Stimulated activated CD8-positive, alpha-beta memory T cell treated with anti-CD3 and anti-CD28 coated beads, Interleukin-15, amount 100 ng/mL, for 48 hours (primary cell): ENCODE measurements at places on chromosomes 13 and 19.
A peak's percentile ranks its signal among the peaks of the same experiment; 100 is the strongest.

GRCh38 chr19:3194106-3195087, 8.7 kb downstream of the NCLN start:
- DNase-seq = no peak

- DNase-seq = no peak
Measured at GRCh38 chr13:111005808-111006505, 91.1 kb upstream of the ANKRD10 start.

DNA sequence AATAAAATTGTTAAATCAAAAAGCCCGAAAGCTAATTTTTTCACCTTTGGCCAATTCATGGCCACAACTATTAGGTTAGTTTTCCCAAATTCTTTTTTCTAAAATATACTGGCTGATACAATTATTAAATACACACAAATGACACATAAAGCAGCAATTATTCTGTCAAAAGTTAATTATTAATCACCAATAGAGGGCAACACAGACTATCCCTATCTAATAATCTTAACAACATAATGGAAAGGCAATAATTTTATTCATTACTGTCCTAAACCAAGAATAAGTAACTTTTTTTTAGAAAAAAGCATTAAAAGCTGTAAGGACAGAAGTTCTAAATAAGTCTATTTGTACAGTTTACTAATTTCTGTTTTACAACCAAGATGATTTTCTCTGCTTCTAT, 51.7 kb downstream of the KATNAL1 start:
- DNase-seq = no peak

GRCh38 chr13:30110301-30111070, 196.9 kb downstream of the KATNAL1 start:
- DNase-seq = no peak

DNA sequence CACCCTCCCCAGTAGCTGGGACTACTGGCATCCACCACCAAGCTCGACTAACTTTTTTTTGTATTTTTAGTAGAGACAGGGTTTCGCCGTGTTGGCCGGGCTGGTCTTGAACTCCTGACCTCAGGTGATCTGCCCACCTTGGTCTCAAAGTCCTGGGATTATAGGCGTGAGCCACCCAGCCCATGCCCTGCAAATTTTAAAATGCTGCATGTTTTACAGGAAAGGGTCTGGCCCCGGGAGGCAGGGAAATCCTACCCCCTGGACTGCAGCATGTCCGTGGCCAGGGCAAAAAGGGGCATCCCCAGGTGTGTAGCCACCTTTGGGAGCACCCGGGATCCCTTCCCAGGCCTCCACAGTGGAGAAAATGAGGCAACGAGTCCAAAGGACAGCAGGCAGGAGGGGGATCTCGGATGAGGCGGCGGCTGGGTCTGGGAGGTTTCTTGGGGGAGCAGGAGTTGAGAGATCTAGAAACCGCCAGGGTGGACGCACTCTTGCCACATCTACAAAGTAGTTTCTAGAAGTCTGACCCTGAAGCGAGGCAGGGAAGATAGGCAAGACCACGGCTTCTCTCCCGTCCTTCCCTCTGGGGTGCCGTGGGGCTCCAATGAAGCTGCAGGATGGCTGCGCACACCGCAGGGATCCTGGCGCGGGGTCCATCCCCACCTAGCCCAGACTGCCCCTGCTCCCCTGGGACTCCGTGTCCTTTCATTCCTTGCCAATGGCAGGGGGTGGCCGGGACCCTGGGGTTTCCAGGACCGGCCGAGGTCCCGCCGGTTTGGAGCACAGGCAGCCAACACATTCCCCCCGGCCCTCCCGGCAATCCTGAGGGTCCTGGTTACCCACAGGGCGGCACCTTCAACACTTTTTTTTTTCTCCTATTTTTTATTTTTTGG, 21.3 kb upstream of the ZBTB7A start:
- DNase-seq = no peak

DNA sequence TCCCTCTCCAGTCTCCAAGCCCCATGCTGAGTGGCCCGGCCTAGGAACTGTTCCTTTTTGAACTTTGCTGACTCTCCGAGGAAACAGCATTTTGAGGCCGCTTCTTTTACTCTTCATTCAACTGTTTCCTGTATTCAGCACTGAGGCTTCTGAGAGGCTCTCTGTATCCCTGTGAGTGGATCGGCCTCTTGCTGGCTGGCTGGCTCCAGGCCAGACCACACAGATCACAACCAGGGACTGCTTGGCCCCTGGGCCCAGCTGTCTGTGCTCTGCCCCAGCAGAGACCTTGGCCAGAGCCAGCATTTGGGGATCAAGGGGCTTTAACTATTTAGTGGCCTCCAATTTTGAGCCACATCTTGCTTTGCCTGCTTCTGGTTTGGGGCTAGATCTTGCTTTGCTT, 75.6 kb upstream of the KL start:
- no peak for DNase-seq

DNA sequence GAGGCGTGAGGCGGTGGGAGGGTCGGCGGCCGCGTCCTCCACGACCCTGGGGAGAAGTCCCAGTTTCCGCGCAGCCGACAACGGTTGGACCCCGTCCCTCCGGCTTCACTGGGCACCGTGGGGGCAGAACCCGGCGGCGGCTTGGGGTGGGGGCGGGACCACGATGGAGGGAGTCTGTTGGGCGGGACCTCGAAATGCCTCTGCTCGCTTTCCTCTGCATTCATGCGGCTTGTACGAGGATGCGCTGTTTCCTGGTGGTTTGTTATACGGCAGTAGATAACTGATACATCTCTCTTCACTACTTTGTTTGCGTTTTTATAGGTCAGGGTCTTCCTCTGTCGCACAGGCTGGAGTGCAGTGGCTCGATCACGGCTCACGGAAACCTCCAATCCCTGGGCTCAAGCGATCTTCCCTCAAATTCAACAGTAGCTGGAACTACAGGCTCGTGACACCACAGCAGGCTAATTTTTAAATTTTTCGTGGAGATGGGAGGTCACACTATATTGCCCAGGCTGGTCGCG, 24.6 kb upstream of the ZNF846 start:
- peak; percentile 54 for DNase-seq

GRCh38 chr19:54473071-54473891, at the start of gene CDC42EP5:
Gene CDC42EP5 (minus strand): TSS chr19:54473296. CDS start chr19:54465547, 7,749 bp downstream.
- no peak for DNase-seq

GRCh38 chr19:376111-376470, 31.5 kb upstream of the MIER2 start:
- DNase-seq = no peak

DNA sequence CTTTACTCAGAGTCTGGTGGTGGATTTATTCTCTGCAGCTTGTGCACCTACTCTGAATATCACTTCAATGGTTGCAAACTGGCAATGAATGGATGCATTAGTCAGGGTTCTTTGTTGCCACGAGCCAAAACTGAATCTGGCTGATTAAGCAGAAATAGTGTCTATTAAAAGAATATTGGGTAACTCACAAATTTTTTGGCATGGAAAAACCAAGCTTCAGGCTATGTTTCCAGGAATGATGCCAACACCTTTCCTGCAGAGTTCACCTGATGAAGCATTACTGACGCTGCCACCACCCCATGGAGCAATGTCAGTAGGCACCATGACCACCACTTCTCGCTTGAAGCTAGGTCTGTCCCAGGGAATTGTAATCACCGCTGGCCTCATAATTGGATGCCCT, 597.8 kb upstream of the SLC10A2 start:
- no peak for DNase-seq

GRCh38 chr13:73254827-73255226, 196.0 kb downstream of the KLF5 start:
- no peak for DNase-seq

GRCh38 chr19:10235003-10235402, 3.9 kb upstream of the S1PR2 start:
- no peak for DNase-seq

DNA sequence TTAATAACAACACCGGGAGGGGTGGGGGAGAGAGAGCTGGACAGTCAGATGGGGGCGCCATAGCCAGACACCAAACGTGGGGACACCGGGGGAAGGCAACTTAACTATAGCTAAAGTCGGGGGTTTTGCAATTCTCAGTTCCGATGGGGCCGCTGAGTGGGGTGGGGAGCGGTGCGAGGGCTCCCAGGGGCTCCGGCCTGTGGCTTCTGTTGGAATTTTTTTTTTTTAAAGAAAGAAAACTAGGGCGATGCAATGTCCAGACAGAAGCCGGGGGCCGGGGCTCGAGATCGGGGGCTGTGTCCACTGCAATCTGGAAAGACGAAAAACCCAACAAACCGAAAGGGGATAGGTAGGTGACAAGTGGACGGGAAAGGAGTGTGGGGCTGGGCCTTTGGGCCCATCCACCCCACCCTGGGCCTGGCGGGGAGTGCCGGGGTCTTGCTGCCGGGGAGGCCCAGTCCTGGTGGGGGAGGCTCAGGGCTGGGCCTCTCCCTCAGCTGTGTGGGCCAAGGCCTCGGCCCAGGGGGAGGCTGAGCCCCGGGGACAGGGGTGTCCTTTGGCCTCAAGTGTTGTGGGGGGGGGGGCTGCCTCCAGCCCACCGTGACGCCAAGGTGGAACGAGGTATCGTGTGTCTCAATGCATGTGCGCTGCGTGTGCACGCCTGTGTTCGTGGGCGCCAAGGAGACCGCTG, 17.3 kb downstream of the PRKCSH start:
- DNase-seq = no peak

- DNase-seq = no peak
Measured at GRCh38 chr13:25678398-25678797, 306.6 kb downstream of the ATP8A2 start.

- no peak for DNase-seq
Measured at GRCh38 chr19:4081441-4082129, 14.9 kb upstream of the ZBTB7A start.

GRCh38 chr13:43360892-43361610, 337.7 kb downstream of the DNAJC15 start:
- DNase-seq = no peak

GRCh38 chr19:30882411-30883005, 466.7 kb downstream of the TSHZ3 start:
- DNase-seq = no peak

DNA sequence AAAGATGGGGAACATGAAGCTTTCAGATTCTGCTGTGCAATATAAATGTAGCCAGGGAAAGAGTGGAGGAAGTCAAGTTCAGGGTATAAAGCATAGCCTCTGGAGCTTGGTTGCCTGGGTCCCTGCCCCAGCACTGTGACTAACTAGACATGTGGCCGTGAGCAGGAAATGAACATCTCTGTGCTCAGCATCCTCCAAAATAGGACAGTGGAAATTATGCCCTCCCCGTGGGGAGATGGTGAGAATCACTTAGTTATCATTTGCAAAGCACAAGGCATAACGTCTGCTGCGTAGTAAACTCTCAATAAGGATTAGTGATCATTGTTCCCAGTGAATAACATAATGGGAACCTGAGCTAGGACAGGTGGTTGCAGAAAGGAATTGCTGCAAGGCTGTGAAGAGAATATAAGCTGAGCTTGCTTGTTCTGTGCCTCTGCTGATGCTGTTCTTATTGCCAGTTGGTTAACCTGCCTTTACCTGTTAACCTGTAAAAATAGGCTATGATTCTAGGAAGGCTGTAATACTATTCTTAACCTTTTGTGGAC, 441.0 kb downstream of the COG6 start:
- DNase-seq = peak; percentile 12
